ENCODE measurements at places on chromosomes 6 and 20. TPM values are rescaled to one million over a fixed set of nuclear protein-coding genes. Genes with fewer than 3 reads are reported as not detected.

DNA sequence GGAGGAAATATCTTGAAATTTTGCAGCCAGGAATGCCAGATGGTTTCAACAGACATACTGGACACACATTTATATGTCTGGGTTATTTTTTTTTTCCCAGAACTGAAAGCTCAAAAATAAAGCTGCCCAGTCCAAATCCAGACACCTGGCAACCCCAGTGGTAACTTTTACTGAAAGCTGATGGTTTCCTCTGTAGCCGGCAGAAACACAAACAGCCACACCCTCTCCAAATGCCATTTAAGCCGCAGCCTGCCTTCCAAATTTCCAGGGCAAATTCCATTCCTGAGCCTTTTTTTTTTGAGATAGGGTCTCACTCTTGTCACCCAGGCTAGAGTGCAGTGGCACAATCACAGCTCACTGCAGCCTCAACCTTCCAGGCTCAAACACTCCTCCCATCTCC lies 6.5 kb upstream of the PREX1 start:
- no peak for DNase-seq

DNA sequence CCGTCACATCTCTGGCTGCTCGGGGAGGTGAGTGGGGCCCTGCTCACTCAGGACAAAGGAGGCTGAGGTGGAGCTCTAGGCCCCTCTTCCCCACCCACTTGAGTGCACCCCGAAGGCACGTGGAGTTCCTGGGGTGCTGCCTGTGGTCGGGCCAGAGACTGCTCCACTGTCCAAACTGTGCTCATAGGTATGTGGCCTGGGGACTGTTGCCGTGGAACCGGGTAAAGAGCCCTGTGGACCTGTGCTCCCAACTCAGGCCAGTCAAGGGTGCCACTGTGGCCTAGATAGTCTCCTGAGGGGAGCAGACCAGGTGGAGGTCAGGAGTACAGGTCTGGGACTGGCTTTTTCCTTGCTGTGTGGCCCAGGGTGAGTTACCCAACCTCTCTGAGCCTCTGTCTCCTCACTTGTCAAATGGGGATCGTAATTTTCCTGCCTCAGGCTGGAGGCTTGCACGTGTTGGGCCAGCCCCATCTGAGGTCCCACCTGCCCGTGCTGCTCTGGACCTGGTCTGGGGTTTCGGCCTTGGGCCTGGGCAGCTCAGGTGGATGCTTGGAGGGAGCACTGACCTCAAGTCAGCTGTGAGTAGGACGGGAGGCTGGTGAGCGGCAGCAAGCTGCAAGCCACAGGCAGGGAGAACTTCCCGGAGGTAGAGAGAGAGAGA lies 12.4 kb upstream of the NPBWR2 start:
- peak; percentile 21 for DNase-seq

- DNase-seq, result no peak
Measured at GRCh38 chr6:161067749-161068148, 76.2 kb downstream of the MAP3K4 start.

EYS gene
- total RNA-seq, result 0.44 TPM

PRSS16 gene
- total RNA-seq, result 0.88 TPM
